IMR-90 (cell line): ENCODE measurements at places on chromosomes 2 and 18.
A peak's percentile ranks its signal among the peaks of the same experiment; 100 is the strongest.

DNA sequence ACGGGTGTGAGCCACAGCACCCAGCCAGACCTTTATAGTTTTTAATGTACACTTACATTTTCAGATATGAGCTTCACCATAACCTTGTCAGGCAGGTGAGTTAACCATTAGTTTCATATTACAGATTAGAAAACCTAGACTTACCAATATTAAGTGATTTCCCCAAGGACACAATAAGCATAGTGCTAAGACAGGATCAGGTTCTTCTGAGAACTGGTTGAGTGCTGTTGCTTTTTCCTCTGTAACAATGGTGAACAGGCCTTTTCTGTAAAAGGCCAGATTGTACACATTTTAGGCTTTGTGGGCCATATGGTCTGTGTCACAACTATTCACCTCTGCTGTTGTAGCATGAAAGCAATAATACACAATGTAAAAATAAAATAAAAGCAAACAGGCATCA, 332.0 kb downstream of the PIK3C3 start:
- no peak overlapping the region for H3K4me3 ChIP-seq
- no peaks in the 10 kb centered on the region for H3K27me3 ChIP-seq
- no peaks in the 10 kb centered on the region for H3K4me1 ChIP-seq
- no peak overlapping the region for H3K27ac ChIP-seq
- no peak for DNase-seq

- peaks cover 3% of the 10 kb centered on the region for H3K4me1 ChIP-seq
- H3K27me3 ChIP-seq = no peaks in the 10 kb centered on the region
- DNase-seq = peak; percentile 97
- peak overlapping the region; percentile 55 for H3K4me3 ChIP-seq
- H3K27ac ChIP-seq = peak overlapping the region; percentile 66
Measured at GRCh38 chr18:32349728-32350395, 120.8 kb downstream of the GAREM1 start.

GRCh38 chr2:6421138-6421730, 444.5 kb downstream of the CMPK2 start:
- H3K4me3 ChIP-seq = no peak overlapping the region
- no peaks in the 10 kb centered on the region for H3K27me3 ChIP-seq
- no peak overlapping the region for H3K27ac ChIP-seq

DNA sequence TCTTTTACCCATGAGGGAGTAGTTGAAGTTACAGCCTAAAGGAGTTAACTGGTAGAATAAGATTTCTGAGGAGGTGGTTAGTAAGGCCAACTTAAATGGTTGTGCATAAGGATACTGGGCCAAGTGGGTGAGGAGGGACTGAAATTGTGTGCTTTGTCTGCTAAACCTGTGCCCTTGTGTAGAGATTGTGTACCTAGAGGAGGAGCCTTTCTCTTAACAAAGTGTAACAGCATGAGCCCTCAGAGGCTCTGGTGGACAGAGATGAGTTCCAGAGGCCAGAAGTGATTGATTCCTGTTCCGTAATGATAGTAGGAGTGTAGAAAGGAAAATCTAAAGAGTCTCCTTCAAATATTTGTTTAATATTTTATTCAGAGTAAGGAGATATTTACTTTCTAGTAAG, 42.9 kb downstream of the OTX1 start:
- no peaks in the 10 kb centered on the region for H3K36me3 ChIP-seq
- no peak for DNase-seq
- H3K4me1 ChIP-seq = no peaks in the 10 kb centered on the region
- 0 out of 2 replicates have a peak, but pooled peaks cover 1% of the 10 kb centered on the region for H3K27me3 ChIP-seq
- no peak overlapping the region for H3K4me3 ChIP-seq
- H3K27ac ChIP-seq = no peak overlapping the region

DNA sequence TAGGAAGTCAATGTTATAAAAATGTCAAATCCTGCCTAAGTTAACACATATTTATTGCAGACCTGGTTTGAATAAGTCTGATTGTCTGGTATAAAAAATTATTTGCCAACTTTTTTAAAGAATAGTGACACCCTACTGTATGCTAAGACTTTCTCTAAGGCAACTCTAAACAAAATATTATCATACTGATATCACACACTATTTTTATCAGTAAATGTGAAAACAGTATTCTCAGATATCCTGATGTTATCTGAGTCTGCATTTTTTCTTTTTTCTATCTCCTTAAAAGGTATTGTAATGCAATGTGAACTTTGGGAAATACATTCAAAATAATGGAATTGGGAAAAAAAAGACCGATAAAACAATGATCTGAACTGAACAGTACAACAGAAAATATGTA, 127.1 kb downstream of the DOCK10 start:
- no peaks in the 10 kb centered on the region; the same call in 1 of the 2 replicates for H3K36me3 ChIP-seq
- DNase-seq = peak; percentile 38
- H3K4me3 ChIP-seq = no peak overlapping the region
- H3K4me1 ChIP-seq = peaks cover 7% of the 10 kb centered on the region
- no peak overlapping the region for H3K27ac ChIP-seq

DNA sequence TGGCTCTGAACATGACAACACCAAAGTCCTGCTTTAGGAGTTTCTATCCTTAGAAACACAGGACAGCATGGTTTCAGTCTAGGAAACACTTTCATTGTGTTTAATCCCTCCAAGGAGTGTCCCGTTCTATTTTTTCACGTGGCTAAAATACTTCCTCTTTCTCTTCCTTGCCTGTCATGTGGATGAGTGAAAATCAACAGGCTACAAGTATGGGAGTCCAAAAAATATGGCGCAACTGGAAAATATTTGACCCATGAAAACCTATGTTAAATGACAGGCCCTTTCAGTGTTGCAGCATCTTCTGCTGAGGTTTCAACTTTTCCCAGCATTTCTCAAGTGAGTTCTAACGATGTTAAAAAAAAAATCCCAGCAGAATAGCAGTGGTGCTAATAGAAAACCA, 146.3 kb downstream of the LAMA3 start:
- H3K27me3 ChIP-seq = no peaks in the 10 kb centered on the region
- peaks cover 8% of the 10 kb centered on the region; the same call in 1 of the 2 replicates for H3K4me1 ChIP-seq
- H3K4me3 ChIP-seq = no peak overlapping the region
- H3K27ac ChIP-seq = no peak overlapping the region

- H3K36me3 ChIP-seq = no peaks in the 10 kb centered on the region
- H3K4me1 ChIP-seq = no peaks in the 10 kb centered on the region
- H3K4me3 ChIP-seq = no peak overlapping the region
- H3K27ac ChIP-seq = no peak overlapping the region
- no peaks in the 10 kb centered on the region for H3K27me3 ChIP-seq
Measured at GRCh38 chr18:75829091-75829490, 401.6 kb upstream of the SMIM21 start.

DNA sequence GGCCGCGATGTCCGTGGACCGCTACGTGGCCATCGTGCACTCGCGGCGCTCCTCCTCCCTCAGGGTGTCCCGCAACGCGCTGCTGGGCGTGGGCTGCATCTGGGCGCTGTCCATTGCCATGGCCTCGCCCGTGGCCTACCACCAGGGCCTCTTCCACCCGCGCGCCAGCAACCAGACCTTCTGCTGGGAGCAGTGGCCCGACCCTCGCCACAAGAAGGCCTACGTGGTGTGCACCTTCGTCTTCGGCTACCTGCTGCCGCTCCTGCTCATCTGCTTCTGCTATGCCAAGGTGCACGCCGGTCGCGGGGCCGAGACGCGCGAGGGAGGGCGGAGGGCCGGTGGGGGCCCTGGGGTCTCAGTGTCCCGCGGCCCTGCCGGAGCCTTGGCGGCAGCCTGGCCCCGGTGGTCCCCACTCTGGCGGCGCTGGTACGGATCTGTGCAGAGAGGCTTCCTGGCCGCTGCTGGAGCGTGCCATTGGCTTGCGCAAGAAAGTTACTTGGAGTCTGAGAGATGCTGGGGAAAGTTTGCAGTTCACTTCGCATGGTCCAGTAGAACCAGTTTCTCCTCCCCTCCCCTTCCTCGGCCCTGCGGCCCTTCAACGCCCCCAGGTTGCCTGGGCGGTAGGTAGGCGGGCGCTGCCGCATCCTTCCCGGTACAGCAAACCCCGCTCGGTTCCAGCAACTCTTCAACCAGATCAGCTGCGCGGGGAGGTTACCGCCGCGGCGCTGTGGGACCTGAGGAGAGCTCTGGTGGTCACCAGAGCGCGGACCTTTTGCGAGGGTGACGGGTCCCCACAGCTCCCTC, 1.5 kb downstream of the GALR1 start:
- H3K27me3 ChIP-seq = peaks cover 43% of the 10 kb centered on the region
- DNase-seq = no peak
- no peak overlapping the region for H3K27ac ChIP-seq
- H3K4me3 ChIP-seq = no peak overlapping the region
- no peaks in the 10 kb centered on the region for H3K4me1 ChIP-seq

DNA sequence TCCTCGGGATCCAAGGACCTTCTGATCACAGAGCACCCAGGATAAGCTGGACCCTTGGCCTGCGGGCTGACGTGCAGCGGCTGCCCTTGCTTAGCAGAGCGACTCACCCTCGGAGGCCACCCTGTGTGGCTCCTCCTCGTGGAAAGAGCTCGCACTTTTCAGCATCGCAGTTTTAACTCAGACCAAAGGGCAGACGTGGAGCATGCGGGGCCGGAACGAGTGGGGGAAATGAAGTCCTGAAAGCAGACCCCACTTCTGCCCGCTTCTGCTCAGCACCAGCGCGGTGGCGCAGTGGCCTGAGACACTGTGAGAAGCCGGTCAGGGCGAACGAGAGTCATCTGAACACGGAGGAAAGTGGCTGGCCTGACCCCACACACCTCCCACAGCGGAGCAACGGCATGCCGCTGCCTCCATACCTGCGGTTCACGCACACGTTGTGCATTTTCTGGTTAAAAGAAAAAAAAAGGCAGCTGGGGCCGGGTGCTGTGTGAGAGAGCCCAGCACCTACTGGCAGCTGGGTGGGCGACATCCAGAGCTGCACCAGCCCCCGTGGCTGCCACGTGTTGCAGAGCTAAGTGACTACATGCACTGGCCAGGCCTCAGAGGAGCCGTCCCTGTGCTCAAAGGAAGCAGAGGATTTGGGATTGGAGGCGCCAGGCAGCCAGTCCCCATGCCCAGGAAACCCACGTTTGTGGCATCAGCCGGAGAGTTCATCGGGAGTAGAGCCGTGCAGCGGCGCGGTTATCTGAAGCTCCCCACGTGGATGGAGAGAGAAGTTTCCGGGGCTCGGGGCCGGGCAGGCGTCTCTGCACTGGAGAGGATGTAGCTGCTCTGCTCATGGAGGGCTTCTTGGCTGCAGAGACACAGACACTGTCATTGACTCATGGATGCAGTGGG, 89.7 kb downstream of the USP40 start:
- no peak overlapping the region for H3K4me3 ChIP-seq
- H3K27ac ChIP-seq = no peak overlapping the region
- H3K36me3 ChIP-seq = peaks cover 46% of the 10 kb centered on the region

- no peak for DNase-seq
- no peak overlapping the region for H3K4me3 ChIP-seq
- no peaks in the 10 kb centered on the region for H3K36me3 ChIP-seq
- H3K27me3 ChIP-seq = no peaks in the 10 kb centered on the region
- peaks cover 47% of the 10 kb centered on the region for H3K4me1 ChIP-seq
Measured at GRCh38 chr2:10934979-10935350, 23.2 kb downstream of the KCNF1 start.

DNA sequence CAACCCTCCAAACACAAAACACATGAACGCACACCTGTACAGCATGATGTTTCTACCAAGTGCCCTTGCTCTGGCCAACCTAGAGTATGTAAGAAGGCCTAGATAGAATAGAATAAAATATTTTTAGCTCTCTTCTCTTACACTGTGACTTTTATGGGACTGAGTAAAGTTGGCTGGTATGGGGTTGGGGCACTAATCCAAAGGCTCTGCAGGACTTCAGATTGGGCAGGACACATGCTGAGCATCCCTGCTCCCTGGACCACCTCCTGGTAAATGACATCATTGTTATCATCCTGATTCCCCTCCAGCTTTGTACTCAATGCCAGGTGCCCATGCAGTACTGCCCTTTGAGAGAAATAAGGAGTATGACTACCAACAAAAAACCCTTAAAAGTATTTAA, 322.2 kb downstream of the SLC8A1 start:
- H3K27me3 ChIP-seq = no peaks in the 10 kb centered on the region
- H3K36me3 ChIP-seq = peaks cover 2% of the 10 kb centered on the region; the same call in 1 of the 2 replicates
- peaks cover 36% of the 10 kb centered on the region for H3K4me1 ChIP-seq
- DNase-seq = no peak

- H3K36me3 ChIP-seq = no peaks in the 10 kb centered on the region
- no peak for DNase-seq
- H3K4me1 ChIP-seq = no peaks in the 10 kb centered on the region
- no peak overlapping the region for H3K4me3 ChIP-seq
- no peak overlapping the region for H3K27ac ChIP-seq
- H3K27me3 ChIP-seq = peaks cover 14% of the 10 kb centered on the region; the same call in 1 of the 2 replicates
Measured at GRCh38 chr18:55031576-55031975, 72.3 kb upstream of the CCDC68 start.

GRCh38 chr2:59806486-59806885, 747.0 kb downstream of the BCL11A start:
- no peaks in the 10 kb centered on the region for H3K4me1 ChIP-seq
- DNase-seq = no peak
- H3K27me3 ChIP-seq = no peaks in the 10 kb centered on the region

DNA sequence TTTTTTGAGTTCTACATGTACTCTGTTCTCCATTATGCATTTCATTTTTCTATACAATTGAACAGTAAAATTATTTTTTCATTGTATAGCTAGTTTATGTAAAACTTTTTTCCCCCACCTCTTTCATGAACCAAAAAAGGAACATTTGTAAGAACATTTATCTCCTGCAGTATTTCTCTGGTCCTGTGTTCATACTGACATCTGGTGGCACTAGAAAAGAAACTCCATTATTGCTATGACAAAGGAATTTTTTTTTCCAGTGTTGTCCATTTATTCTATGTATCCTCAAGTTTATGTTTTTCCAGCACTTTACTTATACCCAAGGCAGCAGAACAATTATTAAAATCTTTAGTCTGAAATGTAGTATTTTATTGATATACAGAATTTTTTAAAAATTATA, 27.4 kb upstream of the CHAC2 start:
- no peak overlapping the region for H3K27ac ChIP-seq
- peaks cover 4% of the 10 kb centered on the region for H3K4me1 ChIP-seq
- H3K36me3 ChIP-seq = peaks cover 3% of the 10 kb centered on the region
- peak; percentile 64 for DNase-seq
- no peaks in the 10 kb centered on the region for H3K27me3 ChIP-seq

DNA sequence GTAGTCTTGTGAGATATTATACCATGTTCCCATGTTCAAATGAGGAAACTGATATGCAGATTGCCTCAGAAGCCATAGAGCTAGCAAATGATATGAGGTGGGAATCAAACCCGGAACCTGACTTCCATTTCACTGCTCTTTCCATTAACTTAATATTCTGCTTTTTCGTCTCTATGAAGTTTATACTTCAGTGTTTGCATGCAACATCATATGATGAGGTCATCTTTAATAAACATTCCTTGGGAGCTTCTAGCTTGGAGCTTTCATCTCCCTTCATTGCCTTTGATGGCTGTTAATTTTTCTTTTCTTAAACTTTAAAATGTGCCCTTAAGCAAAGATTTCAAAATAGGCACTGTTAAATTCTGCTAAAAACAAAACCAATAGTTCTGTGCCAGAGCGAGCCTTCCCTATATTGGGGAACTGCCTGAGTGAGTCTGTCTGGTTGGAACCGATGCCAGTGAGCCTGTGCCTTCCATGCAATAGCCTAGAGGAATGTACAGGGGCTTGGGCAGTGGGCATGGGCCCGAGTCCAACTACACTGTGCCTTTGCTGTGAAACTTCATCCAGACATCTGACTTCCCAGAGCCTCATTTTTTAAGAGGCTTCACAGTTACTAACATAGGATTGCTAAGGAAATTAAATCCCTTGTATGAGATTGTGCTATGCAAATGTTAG, 91.1 kb upstream of the TMEM200C start:
- H3K27ac ChIP-seq = no peak overlapping the region
- H3K4me3 ChIP-seq = no peak overlapping the region
- no peaks in the 10 kb centered on the region; the same call in 1 of the 2 replicates for H3K27me3 ChIP-seq
- no peaks in the 10 kb centered on the region for H3K36me3 ChIP-seq
- peaks cover 2% of the 10 kb centered on the region; the same call in 1 of the 2 replicates for H3K4me1 ChIP-seq

- no peak overlapping the region for H3K4me3 ChIP-seq
- H3K36me3 ChIP-seq = no peaks in the 10 kb centered on the region
- H3K27ac ChIP-seq = no peak overlapping the region
- peaks cover 89% of the 10 kb centered on the region for H3K27me3 ChIP-seq
Measured at GRCh38 chr2:120381661-120382060, 35.7 kb downstream of the INHBB start.
